ENCODE measurements at places on chromosomes 7 and 10.

- DNase-seq: no peak
Observed at GRCh38 chr7:159067576-159068487, 76.8 kb downstream of the VIPR2 start.

GRCh38 chr10:75865413-75866299 is 434.2 kb downstream of the LRMDA start:
- DNase-seq: no peak

DNA sequence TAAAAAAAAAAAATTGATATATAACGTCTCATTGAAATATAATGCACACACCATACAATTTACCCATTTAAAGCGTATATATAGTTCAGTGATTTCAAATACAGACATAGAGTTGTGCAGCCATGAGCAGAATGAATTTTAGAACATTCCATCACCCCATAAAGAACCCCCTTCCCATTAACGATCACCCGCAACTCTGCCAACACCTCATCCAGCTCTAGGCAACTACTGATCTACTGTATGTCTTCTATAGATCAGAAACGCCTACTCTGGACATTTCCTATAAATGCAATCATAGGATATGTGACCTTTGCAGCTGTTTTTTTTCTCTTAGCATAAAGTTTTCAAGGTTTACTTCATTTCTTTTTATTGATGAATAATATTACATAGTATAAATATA is 33.4 kb upstream of the GPAM start:
- no peak for DNase-seq

DNA sequence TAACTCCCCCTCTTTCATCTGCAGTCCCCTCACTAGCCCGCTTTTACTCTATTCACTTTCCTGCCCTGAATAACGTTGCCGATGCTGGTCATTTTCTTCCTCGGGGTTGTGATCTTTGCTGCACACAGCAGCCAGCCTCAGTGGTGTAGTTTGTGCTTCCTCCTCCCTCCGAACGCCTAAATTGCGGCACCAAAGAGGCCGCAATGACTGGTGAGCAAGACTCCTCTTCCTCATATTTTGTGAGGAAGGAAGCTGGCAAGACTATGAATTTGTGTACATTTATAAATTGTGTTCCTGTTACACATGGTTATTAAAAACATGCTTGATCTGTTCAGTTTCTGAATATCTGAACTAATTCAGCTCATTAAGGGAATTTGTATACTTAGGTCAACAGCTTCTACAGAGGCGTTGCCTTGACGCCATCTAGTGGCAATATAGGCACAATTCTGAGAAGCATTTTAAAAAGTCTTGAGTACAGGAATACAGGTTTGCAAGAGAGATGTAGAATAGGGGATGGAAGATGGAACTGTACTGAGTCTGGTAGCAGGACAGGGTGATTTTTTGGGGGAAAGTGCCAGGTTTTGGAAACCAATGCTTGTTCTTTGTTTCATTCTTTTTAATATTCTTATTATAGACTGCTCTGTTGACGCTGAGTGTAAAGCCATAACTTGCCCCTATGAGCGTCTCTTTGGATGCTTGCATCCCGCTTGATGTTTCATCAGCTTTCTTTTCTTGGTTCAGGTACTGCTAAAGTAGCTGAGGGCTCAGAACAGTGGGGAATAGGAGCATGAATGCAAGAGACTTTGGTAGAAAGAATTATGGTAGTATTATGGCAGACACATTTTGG is 4.1 kb upstream of the TAS2R5 start:
- no peak for DNase-seq

GRCh38 chr10:96229568-96230030 is 41.8 kb downstream of the BLNK start:
- peak; percentile 54 for DNase-seq

DNA sequence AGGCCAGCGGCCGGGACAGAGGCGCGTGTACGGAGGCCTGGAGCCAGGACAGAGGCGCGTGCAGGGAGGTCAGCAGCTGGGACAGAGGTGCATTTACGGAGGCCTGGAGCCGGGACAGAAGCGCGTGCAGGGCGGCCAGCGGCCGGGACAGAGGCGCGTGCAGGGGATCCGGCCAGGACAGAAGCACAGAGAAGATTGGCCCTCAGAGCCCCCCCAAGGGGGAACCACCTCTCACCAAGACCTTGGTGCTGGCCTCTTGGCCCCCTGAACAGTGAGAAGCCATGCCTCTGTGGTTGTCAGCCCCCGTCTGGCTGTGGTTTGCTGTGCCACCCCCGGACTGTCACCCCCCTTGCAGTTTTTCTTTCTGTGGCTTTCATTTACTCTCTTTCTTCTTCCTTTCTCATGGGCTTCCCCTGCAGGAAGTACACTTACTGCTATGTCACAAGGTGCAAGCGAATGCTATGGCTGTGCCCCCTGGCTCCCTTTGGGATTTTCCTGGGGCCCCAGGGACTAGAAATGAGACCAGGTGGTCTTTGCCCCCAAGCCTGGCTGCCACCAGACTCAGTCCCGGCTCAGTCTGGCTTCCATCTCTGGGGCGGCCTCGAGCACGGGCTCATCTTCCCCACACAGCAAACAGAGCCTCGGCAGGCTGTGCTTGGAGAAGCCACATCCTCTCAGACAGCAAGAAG is 41.1 kb downstream of the INSIG1 start:
- peak; percentile 33 for DNase-seq

DNA sequence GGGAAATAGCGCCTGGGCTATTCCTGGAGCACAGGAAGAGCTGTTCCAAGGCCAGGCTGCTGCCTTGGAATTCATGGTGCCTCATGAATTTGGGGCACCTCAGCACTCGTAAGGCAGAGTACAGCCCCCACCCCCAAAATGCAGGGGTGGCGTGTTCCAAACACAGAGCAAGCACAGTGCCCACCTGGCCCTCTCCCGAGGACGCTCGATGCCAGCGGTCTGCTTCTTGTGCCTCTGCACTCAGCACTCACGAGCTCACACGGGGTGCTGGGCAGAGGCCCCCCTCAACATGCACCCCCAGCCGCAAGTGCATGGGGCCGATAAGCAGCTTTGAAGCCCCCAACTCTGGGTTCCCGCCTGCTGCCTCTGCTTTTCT is 60.1 kb downstream of the ZRANB1 start:
- DNase-seq: no peak

- DNase-seq: no peak
Observed at GRCh38 chr7:8114175-8114574, 145.6 kb downstream of the GLCCI1 start.

DNA sequence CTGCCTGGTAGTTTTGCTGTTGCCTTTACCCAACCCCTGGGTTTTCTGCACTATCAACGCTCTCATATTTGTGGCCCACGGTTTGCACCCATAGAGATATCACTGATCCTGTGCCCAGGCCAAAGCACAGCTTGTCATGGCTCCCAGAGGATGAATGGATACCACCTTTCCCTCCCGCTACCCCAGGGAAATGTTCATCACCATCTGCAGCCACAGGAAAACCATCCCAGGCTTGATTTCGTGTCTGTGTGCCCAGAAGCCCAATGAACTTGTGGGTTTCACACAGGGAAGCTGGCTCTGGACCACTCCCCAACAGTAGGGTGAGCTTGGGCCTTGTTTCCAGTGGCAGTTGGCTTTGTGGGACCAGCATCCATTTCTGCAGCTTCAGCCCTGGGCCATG is 143.1 kb upstream of the GDF10 start:
- no peak for DNase-seq

DNA sequence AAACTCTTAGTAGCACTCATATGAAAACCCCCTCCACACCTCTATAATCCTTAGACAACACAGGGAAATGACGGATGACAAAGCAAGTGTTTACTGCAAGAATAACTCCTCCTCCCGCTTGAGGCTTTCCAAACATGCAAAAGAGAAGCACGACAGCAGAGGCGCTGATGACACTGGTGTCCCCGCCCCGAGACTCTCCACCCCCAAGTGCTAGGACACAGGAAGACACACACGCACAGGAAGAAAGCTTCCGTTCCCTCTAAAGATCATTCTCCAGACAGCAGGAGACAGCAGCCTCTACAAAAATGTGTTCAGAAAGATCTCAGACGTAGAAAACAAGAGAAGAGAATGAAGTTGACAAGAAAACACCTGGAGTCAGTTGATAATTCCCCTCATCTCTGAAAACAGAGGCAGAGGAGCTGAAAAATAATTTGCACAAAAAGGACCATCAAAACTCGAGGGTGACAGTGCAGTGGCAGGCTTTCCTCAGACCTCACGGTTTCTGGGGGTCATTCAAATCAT is 90.2 kb downstream of the DLG5 start:
- peak; percentile 39 for DNase-seq

GRCh38 chr7:66776800-66777442 is 36.4 kb downstream of the RABGEF1 start:
- no peak for DNase-seq

GRCh38 chr10:12348294-12348869 is 965 bp upstream of the CAMK1D start:
- no peak for DNase-seq

DNA sequence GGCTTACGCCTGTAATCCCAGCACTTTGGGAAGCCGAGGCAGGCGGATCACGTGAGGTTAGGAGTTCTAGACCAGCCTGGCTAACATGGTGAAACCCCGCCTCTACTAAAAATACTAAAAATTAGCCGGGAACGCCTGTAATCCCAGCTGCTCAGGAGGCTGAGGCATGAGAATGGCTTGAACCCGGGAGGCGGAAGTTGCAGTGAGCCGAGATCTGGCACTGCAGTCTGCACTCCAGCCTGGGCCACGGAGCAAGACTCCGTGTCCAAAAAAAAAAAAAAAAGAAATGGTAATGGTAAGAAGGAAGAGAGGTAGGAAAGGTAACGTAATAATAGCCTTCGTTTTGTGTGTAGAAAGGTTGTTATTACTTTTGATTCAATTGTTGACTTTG is 1.2 kb downstream of the HSPA14 start:
- no peak for DNase-seq

GRCh38 chr7:130990178-130990832 is 256.3 kb upstream of the KLF14 start:
- DNase-seq: no peak

GRCh38 chr10:124906551-124907001 is 35.3 kb upstream of the ZRANB1 start:
- DNase-seq: no peak

- DNase-seq: no peak
Observed at GRCh38 chr10:53412651-53413050, 640.1 kb upstream of the MBL2 start.

DNA sequence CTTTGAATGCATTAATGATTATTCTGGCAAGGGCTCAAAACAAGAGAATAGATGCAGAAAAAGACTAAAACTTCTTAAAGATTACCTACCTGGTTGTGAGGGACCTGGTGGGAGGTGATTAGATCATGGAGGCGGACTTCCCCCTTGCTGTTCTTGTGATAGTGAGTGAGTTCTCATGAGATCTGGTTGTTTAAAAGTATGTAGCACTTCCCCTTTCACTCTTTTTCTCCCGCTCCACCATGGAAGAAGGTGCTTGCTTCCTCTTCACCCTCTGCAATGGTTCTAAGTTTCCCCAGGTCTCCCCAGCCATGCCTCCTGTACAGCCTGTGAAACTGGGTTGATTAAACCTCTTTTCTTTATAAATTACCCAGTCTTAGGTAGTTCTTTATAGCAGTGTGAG is 226.6 kb downstream of the ARHGAP12 start:
- no peak for DNase-seq

DNA sequence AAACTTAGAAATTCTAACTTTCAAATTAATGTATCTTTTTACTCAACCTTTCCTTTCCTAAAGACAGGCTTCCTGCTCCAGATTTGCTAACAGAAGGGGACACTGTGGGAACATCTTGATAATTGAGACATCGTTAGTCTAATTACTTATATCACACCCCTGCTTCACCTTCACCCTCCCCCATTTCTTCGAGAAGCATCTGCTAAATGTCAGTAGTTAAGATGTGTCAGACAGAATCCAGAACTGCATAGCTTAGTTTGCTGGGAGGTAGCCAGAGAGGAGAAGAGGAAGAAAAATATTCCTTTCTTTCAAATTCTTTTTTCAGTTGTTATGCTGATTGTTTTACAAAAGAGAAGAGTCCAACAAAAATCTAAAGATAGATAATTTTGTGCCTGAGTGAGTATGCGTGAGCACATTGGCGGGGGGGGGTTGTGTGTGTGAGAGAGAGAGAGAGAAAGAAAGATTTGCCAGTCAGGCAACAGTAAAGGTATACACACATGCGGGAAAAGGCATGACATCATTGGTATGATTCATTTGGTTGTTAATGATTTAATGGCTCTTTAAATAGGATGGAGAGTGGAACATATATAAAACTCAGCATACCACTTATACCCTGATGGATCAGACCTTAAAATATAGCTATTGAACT is 192.4 kb downstream of the PTN start:
- no peak for DNase-seq
